ENCODE measurements at places on chromosomes 5 and 9.

GRCh38 chr5:21121213-21121612 lies 1133.2 kb upstream of the CDH18 start:
- no peak for DNase-seq

- DNase-seq: no peak
Measured at GRCh38 chr9:105073147-105073546, 145.2 kb upstream of the ABCA1 start.

DNA sequence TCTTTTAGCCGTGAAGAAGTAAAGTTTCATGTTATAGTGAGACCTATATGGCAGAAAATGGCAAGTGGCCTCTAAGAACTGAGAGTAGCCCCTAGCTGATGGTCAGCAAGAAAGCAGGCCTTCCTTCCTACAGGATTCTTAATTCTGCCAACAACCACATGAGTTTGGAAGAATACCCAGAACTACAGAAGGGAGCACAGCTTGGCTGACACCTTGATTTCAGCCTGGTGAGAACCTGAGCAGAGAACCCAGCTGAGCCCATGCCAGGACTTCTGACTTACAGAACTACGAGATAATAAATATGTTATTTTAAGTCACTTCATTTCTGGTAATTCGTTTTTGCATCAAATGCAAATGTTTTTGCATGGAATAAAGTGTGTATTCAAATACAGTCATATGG lies 5.9 kb upstream of the FBXL17 start:
- no peak for DNase-seq

DNA sequence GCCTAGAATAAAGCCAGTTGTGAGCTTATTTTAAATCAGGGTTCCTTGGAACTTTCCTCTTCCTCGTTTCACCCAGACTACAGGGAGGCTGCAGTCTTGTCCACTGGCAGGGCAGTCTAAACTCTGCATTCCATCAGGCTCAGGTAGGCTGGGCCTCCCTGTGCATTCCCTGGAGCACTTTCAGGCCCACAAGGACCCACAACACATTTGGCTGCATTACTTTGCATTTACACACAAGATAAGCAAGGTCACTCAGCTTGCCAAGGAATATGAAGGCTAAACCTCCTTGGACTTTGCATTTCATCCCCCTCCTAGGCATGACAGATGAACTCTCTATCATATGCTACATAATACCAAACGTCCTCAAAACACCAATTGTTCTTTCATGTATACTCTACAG lies 104.2 kb downstream of the MARCHF3 start:
- no peak for DNase-seq

- no peak for DNase-seq
Measured at GRCh38 chr9:128987805-128988204, 40.3 kb downstream of the NUP188 start.
